Type B pancreatic cell (in vitro differentiated cells): ENCODE measurements at places on chromosomes 12 and 14. TPM values are rescaled to one million over a fixed set of nuclear protein-coding genes. Genes with fewer than 3 reads are reported as not detected.

PAH gene
- 5.8 and 13.3 TPM in 2 replicates for total RNA-seq

CCDC184 gene
- 0.98 and 2.4 TPM in 2 replicates for total RNA-seq

GOLGA5 gene
- 27.6 and 38.1 TPM in 2 replicates for total RNA-seq

- DNase-seq: peak; percentile 7
Observed at GRCh38 chr12:52632656-52633055, 14.3 kb upstream of the KRT73 start.

GRCh38 chr12:114611145-114612018 lies 72.6 kb downstream of the TBX3 start:
- no peak for DNase-seq

GRCh38 chr12:32535288-32535999 lies 136.1 kb downstream of the FGD4 start:
- DNase-seq: no peak

TSPAN9 gene
- 30.7 and 31.7 TPM in 2 replicates for total RNA-seq

DNA sequence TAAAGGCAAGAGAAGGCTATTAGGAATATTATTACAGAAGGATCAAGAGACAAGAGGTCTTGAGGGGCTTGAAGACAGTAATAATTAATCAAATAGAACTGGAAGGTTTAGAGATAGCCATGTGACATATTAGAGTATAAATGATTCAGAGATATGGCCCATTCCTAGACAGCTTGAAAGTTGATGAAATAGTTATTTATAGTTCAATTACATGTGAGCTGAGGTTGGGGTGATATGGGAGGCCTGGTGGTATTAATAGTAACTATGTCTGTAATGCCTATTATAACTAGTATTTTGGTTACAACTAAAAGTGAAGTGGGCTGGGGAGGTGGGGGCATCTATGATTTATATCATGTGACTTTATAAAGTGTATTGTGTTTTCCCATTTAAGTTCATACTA lies 14.1 kb upstream of the MIS18BP1 start:
- no peak for DNase-seq

CRACR2A gene
- total RNA-seq: 1.9 and 2.7 TPM in 2 replicates

DNA sequence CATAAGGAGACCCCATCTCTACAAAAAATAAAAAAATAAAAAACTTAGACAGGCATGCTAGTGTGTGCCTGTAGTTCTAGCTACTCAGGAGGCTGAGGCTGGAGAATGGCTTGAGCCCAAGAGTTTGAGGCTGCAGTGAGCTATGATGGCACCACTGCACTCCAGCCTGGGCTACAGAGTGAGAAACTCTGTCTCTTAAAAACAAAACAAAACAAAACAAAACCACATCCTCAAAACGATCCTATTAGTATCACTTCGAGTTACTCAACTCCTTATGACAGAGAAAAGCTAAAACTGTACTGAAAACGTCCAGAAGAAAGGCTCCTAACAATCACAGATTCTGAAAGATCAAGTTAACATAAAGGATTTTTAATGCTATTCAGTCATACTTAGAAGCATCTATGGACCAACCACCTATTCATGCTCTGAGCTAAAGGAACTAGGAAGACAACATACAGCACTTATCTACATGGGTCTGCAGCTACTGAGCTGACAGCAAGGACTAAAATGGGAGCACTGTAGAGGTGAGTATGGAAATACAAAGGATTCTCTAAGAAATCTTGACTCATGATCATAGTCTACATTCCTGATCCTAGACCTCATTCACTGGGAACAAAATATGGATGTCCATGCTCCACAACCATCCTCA lies 75.3 kb upstream of the DUSP6 start:
- DNase-seq: no peak

GRCh38 chr12:33439587-33440011 lies at the start of gene SYT10:
TSS of gene SYT10 (minus strand) at chr12:33439819. CDS start at chr12:33439522, 297 bp downstream.
- DNase-seq: no peak

DNA sequence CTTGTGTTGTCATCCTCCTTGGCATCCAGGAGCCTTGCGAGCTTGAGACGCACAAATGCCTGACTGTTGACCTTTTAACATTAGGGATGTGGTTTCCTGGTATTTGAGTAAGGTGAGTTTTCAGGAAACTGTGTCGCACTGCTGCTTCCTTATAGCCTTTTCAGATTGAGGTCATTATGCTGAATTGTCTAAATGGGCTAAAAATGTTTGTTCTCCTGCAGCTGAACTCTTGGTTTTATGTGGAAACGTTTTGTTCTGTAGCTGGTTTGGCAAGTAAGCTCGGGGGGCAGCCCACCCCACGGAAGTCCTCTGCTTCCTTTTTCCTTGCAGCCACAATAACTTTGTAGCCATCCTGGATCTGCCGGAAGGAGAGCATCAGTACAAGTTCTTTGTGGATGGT lies 5.7 kb downstream of the PRKAB1 start:
- no peak for DNase-seq

DNA sequence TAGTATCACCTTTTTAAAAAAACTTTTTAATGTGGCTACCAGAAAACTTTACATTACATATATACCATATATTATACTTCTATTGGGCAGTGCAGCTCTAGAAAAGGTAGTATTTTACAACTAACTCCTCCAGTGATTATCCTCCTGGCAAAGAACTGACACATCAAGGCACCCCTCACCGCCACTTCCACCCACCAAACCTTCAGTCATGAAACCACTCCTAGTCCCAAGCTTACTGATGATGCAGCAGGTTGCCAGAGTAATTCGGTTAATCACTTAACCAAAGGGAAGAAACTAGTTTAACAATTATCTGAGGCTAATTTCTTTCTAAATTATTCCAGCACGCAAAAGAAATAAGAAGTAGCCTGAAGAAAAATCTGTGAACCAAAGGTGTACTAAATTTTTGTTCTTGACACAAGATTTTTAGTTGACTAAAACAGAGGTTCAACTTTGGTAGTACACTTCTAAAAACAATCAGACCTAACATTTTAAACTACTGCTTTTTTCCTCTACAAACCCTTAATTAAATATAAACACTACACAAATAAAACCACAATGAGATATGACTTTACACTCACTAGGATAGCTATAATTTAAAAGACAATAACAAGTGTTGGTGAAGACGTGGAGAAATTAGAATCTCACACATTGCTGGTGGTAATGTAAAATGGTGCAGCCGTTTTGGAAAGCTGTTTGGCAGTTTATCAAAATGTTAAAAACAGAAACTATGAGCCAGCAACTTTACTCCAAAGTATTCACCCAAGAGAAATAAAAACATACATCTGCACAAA lies 16.7 kb downstream of the SPPL3 start:
- DNase-seq: no peak

GLIPR1L1 gene
- total RNA-seq: not detected in 2 replicates

GRCh38 chr12:8692573-8692972 lies 5.2 kb upstream of the RIMKLB start:
- DNase-seq: no peak

GZMB gene
- not detected in 2 replicates for total RNA-seq

SETD1B gene
- total RNA-seq: 28.4 and 34.2 TPM in 2 replicates

DNA sequence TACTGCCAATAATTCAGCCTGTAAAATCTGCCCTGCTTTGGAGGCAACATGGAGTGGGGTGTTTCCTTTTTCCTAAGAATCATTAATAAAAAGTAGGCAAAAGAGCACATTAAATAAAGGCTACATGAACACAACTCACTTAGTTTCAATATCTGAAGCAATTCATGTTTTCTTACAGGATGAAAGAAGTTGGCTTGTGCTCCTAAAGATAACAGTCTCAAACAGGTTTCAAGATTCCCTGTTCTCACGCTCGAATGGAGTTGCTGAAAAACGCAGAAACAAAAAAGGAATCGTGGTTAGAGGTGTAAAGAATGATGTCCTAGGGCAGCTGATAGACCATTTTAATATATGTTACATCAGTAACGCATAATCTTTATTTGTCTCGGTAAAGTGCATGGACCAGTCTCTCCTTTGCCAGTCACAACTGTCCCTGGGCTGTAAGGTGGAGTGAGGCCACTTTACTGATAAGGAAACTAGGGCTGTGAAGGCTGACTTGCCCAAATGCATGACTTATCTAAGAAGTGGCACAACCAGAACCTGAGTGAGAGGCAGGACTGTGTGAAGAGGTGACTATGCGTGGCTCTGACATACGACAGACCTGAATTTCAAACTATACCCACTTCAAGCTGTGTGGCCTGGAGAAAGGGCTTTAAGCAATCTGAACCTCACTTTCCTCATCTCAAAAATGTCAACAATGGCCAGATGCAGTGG lies 12.6 kb downstream of the GIT2 start:
- no peak for DNase-seq

OR4E2 gene
- total RNA-seq: not detected in 2 replicates

FAM186B gene
- 0.14 and 0.21 TPM in 2 replicates for total RNA-seq

DNA sequence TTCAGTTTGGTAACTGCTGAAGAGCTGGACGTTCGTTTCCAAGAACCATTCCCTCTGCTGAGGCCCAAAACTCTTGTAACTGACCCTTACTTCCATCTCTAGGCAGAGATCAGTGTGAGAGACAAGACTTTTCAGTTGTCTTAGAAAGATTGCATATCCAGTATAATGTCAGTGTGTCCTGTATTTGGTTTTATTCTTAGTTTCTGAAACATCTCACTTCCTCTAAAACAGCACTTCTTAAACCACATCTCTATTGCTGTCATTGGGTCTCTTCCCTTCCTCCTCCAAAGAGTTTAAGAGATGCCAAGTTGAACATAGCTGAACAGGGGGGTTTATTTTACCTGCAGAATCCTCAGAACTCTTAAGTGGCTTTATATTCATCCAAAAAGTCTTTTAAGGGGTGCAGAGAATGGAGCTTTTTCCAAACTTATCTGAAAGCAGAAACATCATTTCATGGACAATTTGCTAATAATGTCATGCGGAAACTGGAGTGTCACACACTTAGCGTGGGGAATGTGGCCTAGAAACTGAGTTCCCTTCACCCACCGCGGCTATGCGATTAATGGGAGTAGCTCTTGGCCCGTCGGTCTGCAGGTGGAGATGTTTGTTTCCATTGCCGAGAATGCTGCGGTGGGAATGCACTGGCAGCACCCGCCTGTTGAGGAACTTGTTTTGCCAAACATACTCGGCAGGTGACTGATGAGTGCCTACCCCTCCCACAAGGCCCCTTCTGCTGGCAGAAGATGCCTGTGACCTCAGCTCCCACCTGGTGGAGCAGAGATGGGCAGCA lies 148.2 kb downstream of the ADGRD1 start:
- DNase-seq: peak; percentile 44

MTRFR gene
- 13.9 and 17.2 TPM in 2 replicates for total RNA-seq

ANO2 gene
- total RNA-seq: 2.6 and 3.3 TPM in 2 replicates

DNA sequence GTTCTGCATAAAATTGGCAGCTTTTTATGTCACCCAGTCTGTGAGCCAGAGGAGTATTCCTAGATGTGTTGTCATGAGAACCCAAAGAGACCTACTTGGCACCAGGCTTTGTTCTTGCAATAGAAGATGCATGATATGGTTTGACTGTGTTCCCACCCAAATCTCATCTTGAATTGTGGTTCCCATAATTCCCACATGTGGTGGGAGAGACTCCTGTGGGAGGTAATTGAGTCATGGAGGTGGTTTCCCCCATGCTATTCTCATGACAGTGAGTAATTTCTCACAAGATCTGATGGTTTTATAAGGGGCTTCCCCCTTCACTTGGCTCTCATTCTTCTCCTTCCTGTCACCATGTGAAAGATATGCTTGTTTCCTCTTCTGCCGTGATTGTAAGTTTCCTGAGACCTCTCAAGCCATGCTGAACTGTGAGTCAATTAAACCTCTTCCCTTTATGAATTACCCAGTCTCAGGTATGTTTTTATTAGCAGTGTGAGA lies 572.0 kb upstream of the ATP2B1 start:
- DNase-seq: no peak

DNA sequence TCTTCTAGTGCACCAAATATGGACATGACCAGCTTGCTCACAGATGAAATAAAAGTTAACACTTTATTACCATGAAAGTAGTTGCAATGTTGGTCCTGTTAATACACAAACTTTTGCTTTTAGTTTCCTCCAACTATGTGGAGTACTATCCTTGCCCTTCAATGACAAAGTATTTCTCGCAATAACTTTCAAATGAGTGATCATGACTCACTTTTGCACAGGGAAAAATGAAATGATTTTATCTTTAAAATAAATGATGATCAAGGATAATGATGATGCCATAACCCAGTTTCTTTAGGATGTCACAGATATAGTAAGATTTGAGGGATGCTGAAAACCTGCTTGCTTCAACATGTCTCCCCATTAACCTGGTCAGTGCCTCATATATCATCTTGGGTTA lies 254.0 kb upstream of the KITLG start:
- DNase-seq: no peak

DNA sequence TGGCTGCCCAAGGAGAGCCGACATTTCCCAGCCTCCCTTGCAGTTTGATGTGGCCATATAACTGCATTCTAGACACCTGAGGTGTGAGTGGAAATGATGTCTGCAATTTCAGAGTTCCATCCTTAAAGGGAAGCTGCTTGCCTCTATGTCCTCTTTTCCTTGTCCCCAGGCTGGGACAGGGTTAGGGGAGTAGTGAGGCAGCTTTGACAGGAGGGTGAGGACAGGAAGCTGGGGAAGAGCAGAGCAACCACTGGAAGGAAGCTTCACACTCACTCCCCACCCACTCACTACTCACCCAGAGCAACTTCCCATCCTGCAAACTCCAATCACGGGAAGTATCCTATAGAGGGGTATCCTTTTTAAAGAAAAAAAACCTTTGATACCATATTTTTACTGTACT lies 28.9 kb upstream of the LTA4H start:
- DNase-seq: no peak

DNA sequence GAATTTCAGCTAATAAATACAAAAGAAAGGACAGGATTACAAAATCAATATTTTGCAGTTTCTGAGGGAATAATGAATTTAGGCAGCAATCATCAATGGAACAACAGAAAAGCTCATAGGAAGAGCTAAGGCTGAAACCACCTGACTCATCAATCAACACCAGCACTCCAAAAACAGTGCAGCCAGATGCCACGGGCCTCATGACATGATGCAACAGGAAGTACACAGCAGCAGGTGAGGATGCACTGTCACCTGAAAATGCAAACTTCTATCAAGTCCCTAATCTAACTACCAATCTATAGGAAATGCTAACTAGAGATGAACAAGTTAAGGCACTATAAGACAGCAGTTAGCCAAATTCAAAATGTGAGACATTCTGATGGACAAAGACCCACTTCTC lies 21.7 kb downstream of the GNS start:
- no peak for DNase-seq

ZFHX2 gene
- total RNA-seq: 5.6 and 11.1 TPM in 2 replicates

TMEM106C gene
- total RNA-seq: 76.7 and 77.1 TPM in 2 replicates

GRCh38 chr12:25423355-25424050 lies 129.6 kb downstream of the LMNTD1 start:
- DNase-seq: no peak

- DNase-seq: no peak
Observed at GRCh38 chr12:65923228-65923627, 98.9 kb downstream of the HMGA2 start.
